ENCODE measurements at places on chromosomes 2 and 18.

DNA sequence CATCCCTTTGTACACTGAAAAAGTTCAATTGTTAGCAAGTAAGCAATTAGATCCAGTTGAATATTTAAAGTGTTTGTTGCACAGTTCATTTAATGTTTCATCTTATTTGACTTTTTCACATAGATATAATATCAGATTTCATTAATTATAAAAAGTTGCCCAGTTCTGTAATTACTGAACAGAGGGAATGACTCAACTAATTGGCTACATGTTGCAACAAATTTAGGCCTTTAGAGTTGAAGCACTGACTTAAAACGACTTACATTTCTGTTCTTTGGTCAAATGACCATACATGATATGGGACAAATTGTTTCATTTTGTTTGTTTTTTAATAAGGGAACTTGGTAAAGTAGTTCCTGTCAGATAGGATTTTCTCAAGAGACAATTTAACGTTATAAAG is 68.5 kb upstream of the FAM117B start:
- no peak for DNase-seq

DNA sequence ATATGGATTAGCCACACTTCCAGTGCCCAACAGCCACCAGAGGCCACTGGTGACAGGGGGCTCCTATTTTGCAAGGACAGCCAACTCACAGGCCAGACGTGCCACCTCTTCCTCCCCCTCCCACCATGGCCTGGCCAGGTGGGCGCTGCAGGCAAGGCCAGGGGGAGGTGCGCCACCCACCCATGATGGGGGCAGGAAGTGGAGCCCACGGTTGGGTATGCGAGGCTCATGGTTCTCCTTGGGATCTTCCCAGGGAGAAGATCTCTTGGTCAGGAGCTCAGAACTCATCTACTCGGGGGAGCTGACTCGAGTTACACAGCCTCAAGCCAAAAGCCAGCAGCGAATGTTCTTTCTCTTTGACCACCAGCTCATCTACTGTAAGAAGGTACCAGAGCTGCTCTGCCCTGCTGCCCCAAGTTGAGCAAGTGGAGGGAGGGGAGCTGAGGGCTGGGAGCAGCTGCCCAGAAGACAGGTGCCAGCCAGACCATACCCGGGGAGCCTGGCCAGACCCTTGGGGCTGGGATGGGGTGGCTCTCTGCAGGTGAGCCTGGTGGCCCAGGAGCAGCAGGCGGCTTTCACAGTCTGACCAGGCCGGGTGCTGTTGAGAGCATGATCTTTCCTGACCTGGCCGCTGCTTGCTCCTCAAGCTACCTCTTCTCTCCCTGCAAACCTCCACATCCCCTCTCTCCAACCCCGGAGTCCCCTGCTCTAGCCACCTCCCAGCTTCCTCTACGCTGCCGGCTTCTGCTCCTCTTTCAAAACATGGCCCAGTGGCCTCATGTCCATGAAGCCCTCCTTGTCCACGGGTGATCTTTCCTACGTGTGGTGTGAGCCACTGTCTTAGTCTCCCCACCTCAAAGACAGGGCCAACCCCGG is 49.8 kb downstream of the FAM168B start:
- DNase-seq, result no peak

DNA sequence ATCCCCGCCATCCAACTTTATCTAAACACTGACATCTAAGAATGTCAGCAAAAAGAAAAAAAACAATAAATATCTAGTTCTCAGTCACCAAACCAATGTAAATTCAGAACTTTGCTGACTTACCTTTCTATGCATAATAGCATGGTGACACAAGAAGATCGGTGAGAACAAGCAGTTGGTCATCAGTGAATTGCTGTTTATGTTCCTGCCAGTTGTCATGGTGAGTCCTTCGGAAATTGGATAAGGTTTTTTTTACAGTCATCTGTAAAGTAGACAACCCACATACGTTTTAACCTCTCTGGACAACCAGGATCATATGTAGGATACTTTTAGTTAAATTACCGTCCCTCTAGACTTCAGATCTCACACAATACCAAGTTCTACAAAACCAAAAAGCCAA is 6.2 kb upstream of the GPR75 start:
- DNase-seq, result no peak

- DNase-seq, result no peak
Observed at GRCh38 chr2:239724851-239725550, 300.1 kb downstream of the NDUFA10 start.

- DNase-seq, result no peak
Observed at GRCh38 chr2:207073801-207074678, 91.7 kb downstream of the KLF7 start.

- no peak for DNase-seq
Observed at GRCh38 chr2:181037922-181038321, 57.5 kb downstream of the UBE2E3 start.

DNA sequence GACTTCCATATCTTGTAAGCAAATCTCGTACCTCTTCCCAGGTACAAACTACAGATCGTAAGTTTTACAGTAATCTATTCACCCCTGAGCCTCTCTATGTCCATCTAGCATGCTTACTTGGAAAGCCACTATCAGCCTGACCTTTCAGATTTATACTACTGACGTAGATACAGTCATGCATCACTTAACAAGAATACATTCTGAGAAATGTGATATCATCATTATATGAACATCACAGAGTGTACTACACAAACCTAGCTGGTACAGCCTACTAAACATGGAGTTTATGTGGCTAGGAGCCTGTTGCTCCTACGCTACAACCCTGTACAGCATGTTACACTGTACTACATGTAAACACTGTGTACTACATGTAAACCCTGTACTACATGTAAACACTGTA is 293.2 kb upstream of the ZNF804A start:
- DNase-seq, result no peak

GRCh38 chr2:21256006-21256405 is 132.2 kb downstream of the TDRD15 start:
- DNase-seq, result peak; percentile 36
